ENCODE measurements at places on chromosomes 12 and 14. TPM values are rescaled to one million over a fixed set of nuclear protein-coding genes. Genes with fewer than 3 reads are reported as not detected.

The AKAP6 gene
- polyA plus RNA-seq = 3.6 TPM

The AKAP3 gene
- polyA plus RNA-seq = 4.7 TPM

The CMKLR1 gene
- polyA plus RNA-seq = 4.7 TPM

DNA sequence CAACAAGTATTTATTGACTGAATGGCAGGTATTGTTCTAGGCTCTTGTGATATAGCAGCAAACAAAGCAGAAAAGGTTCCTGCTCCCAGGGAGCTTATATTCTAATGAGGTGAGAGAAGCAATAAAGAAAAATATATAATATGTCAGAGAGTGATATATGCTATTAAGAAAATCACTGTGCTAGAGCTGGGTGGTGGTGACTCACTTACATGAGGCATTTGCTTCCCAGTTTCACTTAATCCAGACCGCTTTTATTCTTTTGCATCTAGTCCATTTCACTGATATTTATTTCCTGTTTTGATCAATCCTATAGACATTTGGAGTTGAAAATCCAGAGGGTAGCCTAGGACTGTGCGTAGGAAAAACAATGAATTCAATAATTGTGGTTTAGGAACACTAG is 17.5 kb downstream of the TRHDE start:
- DNase-seq = no peak

DNA sequence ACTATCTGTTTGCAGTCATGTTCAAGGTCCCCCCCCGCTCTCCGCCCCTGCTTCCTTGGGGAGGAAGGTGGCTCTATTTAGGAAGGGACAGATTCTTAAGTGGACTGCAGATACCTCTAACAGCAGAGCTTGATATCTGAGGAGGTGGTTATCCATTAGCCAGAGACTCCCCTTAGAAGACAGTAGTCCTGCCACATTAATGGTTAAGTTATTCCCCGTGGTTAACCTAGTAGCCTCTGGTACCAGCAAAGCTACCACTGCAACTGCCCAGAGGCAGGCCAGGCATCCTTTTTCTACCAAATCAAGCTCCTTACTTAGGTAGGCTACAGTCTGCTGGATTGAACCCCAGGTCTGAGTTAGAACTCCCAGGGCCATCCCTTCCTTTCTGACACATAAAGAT is 162.1 kb upstream of the AVPR1A start:
- no peak for DNase-seq

DNA sequence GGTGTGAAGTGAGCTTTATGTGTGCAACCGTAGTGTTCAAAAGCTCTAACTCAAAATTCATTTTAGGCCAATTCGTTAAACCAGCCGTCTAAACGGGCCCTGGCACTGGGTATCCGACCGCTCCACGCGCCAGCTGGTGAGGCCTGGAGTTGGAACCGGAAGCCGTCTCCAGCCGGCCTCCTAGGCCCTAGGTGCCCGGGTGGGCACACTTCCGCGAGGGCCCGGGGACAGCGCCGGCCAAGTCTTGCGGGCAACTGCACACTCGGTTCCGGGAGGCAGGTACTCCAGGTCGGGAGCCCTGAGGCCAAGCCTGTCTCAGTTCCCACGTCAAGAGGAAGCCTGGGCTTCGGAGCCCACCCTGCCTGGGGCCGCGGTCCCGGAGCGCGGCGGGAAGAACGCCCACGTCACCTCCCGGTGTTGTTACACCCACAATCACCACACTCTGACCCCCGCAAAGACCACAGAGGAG is 16.2 kb downstream of the OTX2 start:
- no peak for DNase-seq

GRCh38 chr12:112808156-112808555 is 16.6 kb downstream of the RPH3A start:
- DNase-seq = no peak

DNA sequence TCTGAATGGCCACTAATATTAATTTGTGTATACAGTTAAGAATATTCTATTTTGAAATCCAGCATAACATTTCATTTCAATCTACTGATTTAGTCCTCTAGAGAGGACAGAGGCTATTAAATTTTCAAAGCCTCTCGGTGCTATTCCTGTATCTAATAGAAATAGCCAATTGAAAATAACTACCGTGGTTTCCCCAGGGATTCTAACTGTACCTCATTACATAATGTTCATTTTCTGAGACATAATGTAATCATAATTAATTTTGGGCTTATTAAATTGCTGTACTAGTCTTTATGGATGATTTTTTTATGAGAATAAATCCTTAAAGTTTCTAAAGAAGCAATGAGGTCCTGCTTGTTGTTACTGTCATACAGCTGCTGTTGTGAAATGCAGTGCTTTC is 38.6 kb upstream of the ACSS3 start:
- DNase-seq = no peak

GRCh38 chr12:46711756-46712155 is 114.0 kb downstream of the SLC38A4 start:
- DNase-seq = no peak

The MYO1H gene
- polyA plus RNA-seq = 2.0 TPM

DNA sequence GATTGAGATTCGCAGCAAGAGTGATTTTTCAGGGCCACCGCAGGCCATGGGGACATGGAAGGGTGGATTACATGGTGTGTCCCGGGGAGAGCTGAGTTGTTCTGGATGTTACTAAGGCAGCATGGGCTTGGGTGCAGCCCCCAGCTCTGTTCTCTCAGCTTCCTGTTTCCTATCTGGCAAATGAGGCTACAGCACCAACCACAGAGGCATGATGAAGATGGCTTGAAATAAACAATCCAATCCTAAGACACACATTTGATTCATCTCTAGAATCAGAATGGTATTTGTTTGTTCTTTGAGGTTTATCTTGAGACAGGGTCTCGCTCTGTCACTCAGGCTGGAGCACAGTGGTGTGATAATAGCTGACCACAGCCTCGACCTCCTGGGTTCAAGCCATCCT is 21.6 kb downstream of the GLTP start:
- DNase-seq = no peak

The PTPRB gene
- 17.5 TPM for polyA plus RNA-seq

DNA sequence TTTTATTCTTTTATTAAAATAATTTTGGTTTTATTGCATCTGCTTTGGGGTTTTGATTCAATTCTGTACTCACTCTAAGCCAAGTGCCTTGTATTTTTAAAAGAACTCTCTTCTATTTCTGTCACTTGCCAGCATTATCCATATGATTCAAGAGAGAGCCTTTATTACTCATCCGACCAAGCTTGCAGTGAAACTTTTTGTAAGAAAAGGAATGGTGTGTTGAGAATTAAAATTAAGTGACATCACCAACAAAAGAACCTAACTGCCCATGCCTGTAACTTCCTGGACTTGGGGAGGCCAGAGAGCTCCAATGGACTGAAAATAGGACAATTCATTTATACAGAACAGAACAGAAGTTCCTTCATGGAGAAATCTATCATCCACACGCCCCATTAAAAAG is 52.1 kb downstream of the GALNT4 start:
- no peak for DNase-seq

DNA sequence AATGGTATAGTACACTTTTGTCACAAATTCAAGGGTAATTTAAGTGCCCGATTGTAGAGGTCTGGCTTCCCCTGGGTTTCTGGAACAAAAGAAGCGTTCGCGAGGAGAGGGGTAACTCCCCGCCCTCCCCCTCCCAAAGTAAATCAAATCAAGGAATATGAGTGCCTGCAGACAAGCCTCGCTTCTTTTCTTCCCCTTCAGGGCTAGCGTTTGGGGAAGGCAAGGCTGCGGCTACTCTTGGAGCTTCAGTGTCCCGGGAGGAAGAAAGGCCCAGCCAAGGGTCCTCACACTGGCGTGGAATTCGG is 456 bp upstream of the TMPO start:
- no peak for DNase-seq

The KRT77 gene
- not detected for polyA plus RNA-seq

The COQ6 gene
- 28.6 TPM for polyA plus RNA-seq

GRCh38 chr12:911191-911826 is 38.2 kb downstream of the RAD52 start:
- no peak for DNase-seq

GRCh38 chr14:67650694-67651093 is 23.7 kb downstream of the VTI1B start:
- DNase-seq = no peak

The CARMIL3 gene
- 1.3 TPM for polyA plus RNA-seq

DNA sequence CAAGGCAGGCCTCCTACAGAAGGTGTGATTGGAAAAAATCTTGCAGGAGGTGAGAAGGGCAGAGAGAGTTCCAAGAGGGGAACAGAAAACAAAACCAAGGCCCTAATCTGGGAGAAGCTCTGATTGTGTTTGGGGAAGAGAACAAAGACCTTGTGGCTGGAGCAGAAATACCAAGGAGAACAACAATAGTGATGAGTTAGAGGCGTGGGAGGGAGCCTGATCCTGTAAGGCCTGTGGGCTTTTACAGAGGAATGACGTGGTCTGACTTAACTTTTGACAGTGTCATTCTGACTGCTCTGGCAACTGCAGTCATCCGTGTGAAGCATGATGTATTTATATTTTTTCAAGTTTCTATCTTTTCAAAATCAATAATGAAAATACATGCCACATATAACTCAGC is 200.6 kb downstream of the ANO4 start:
- DNase-seq = no peak
